ENCODE measurements at places on chromosomes 2 and 18.

GRCh38 chr2:105297216-105297615 lies 32.3 kb downstream of the TGFBRAP1 start:
- DNase-seq, result no peak

DNA sequence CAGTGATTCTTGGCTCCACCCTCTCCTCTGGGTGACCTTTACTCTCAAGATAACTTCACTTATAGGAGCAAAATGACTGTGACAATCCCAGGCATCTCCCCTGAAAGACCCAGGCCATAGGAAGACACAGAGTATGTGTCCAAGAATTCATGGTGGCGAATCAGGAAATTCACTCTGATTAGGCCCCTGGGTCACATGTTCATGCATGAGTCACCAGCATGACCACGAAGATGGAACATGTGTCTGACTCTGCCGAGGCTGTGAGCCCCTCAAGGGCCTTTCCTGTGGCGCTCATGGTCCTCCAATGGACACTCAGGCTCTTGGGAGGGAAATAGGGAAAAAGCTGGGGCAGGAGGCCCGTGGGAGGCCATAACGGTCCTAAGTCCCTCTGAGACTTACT lies 74.0 kb upstream of the TEX51 start:
- no peak for DNase-seq

GRCh38 chr2:46364797-46365457 lies 67.7 kb downstream of the EPAS1 start:
- DNase-seq, result peak; percentile 57

- no peak for DNase-seq
Observed at GRCh38 chr2:145166731-145167302, 646.9 kb upstream of the ZEB2 start.

GRCh38 chr2:183024339-183025095 lies 13.7 kb downstream of the NCKAP1 start:
- DNase-seq, result no peak

DNA sequence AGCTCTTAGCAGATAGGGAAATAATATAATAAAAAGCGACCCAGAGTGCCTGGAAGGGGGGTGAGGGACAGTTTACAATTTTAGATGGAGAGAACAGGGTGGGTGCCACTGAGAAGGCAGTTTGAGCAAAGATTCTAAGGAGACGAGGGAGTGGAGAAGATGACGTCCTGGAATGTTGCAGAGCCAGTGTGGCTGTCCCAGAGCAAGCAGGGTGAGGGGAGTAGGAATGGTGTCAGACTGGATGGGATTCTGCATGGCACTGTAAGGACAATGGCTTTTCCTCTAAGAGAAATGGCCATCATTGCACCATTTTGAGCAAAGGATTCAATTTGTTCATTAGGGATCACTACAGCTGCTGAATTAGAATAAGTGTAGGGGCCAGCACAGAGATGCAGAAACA lies 73.1 kb downstream of the FAM124B start:
- no peak for DNase-seq

DNA sequence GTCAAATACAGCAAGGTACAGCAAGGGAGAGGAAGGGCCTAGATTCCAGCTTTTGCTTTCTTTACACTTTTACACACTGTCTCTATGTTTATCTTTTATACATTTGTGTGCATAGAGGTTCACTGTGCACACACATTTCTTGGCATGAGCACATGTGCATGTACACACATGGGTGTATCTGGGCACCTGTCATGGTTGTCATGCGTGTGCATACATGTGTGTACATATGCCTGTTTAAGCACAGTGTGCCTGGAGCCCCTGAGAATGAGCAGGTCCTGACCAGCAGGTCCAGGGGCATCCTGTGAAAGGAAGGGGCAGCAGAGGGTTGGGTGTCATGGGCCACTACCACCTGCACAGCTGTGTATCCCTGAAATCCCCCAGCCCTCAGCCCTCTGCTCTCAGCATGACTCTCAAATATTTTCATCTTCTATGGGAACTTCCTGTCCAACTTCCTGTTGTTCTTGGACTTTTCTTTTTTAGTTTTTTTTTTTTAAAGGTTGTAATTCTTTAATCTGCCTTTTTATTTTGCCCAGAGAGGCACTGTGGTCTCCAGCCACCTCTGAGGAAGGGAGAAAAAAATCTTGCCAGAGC lies 97.0 kb upstream of the EPAS1 start:
- no peak for DNase-seq

DNA sequence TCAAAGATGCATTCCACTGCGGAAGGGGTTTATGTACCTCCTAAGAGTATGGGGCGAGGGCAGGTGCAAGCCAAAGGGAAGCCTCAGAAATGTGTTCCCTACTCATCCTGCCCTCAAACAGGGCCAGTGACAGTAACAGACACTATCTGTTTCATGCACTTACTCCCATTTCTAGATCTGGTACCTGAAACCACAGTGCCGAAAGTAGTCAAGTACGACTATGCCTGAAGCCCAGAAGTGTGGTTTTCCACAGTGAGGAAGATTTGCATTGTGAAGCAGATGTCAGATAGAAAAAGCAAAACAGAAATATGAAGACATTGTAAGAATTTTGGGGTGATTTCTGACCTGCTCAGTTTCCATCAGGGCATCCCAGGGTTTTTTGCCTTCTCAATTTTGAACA lies 748.7 kb downstream of the RNF144A start:
- DNase-seq, result no peak

- no peak for DNase-seq
Observed at GRCh38 chr2:7043690-7044089, 126.5 kb downstream of the RNF144A start.

GRCh38 chr2:32838418-32838817 lies 108.3 kb upstream of the LTBP1 start:
- no peak for DNase-seq

DNA sequence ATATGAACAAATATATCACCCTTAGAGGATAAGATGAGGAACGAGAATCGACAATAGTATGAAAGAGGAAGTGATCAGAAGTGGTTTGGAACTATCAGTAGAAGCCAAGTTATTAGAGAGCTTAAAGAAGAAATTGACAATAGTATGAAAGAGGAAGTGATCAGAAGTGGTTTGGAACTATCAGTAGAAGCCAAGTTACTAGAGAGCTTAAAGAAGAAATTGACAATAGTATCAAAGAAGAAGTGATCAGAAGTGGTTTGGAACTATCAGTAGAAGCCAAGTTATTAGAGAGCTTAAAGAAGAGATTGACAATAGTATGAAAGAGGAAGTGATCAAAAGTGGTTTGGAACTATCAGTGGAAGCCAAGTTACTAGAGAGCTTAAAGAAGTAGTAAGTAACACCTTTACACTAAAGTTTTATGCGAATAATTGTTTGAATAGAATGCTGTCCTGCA lies 175.5 kb downstream of the ZNF407 start:
- no peak for DNase-seq

- DNase-seq, result no peak
Observed at GRCh38 chr2:46320141-46320567, 22.9 kb downstream of the EPAS1 start.

DNA sequence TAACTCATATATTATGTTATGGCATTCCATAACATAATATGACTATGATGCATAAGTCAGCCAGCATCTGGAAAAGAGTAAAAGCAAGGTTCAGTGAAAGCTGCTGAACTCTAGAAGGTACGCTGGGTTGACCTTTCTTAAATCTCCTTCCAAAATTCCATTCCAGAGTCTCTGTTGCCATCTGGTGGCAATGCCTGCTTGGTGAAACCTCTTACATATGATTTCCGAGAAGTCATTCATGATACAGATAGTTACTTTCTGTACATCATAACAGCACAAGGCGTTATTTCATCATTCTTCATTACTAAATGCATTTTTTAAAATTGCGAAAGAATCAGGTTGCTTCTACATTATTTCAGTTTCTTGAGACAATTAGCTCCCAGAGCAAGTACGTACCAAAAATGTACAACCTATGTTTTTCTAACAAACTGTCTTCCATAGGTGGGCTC lies 7.0 kb upstream of the EPG5 start:
- peak; percentile 45 for DNase-seq

DNA sequence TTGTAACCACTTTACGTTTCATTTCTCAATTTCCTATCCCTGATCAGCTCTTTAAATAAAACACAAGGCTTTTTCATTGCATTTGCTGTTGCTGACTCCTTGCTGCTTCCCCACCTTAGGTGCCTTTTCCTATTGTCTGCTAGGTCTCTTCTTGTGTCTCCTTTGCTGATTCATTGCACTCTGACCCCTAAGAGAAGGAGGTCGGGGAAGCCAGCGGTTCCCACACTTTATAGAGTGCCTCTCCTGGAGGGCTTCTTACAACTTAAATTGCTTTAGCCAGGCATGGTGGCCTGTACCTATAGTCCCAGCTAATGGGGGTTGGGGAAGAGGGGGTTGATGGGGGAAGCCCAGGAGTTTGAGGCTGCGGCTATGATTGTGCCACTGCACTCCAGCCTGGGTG lies 495.0 kb downstream of the DLGAP1 start:
- no peak for DNase-seq

DNA sequence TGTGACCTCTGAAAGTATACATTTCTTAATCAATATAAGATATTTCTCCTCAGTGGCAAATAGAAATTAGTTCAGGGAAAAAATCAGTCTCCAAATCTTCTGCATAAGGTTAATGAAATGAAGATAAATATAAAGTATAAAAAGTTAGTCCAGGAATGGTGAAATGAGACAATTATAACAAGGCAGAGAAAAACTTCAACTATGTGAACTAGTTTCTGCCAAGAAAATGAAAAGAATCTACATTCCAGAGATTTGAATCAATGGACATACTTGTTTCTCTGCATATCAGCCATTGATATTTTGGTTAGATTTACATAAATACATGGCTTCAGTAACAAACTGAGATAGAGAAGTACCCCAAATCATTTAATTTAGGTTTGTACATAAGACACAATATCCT lies 249.0 kb downstream of the EXOC6B start:
- no peak for DNase-seq

DNA sequence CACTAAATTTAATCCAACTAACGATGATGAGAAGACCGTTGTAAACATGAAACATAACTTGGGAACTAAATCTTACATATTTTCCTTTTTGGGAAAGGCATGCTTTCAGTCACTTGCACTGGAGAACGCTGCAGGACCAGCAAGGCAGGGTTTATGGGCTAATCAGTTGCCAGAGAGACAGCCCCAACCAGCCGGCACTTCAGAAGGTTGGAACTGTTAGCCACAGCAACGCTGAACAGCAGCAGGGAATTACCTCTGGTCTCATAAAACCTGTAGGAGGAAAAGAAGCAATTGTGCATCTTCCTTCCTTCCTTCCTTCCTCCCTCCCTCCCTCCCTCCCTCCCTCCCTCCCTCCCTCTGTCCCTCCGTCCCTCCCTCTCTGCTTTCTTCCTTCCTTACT lies 33.9 kb upstream of the SIX2 start:
- DNase-seq, result no peak

DNA sequence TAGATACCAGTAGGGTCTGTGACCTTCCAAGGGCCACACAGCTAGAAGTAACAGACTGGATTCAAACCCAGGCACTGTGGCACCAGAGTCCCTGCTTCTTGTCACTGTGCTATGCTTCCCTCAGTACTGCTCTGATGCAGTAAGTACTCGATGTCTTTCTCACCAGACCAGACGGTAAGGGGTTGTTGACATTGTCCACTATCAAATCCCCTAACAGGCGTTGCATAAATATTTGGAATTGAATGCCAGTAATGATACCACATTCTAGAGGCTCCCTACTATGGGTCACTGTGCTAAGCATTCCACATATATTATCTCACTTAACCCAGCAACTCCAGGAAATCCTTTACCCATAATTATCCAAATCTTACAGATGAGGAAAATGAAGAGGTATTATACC lies 223.1 kb downstream of the C1D start:
- peak; percentile 6 for DNase-seq

DNA sequence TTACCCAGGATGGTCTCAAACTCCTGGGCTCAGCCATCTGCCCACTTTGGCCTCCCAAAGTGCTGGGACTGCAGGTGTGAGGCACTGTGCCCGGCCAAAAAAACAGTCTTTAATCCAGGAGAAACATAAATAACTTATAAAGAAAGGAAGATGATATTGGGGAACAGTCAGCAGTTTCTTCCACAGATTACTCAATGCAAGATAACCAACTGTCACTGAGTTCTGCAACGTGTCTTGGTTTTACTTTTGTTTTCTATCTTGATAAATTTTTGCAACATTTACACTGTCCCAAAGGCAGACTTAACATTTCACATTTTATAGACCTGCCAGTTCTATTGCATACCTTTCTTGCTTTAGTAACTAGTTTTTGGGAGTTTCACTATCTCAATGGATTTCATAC lies 71.1 kb downstream of the ANKRD44 start:
- DNase-seq, result no peak

DNA sequence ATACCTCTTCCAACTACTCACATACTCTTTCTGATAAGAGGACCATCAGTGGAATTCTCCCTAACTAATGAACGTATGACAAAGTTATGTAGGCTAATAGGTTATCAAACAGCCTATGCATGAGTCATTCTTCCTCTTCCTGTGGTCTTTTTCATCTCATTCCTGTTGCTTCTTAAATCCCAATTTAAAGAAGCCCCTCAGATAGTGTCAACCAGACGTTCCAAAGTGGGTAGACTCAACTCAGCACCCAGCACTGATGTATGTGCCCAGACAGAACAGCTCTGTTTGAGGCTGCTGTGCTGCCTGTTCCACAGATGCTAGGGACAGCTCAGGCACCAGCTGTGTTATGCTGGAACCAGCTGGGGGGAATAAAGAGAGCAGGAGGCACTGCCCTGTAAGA lies 52.6 kb downstream of the CXCR4 start:
- DNase-seq, result no peak

DNA sequence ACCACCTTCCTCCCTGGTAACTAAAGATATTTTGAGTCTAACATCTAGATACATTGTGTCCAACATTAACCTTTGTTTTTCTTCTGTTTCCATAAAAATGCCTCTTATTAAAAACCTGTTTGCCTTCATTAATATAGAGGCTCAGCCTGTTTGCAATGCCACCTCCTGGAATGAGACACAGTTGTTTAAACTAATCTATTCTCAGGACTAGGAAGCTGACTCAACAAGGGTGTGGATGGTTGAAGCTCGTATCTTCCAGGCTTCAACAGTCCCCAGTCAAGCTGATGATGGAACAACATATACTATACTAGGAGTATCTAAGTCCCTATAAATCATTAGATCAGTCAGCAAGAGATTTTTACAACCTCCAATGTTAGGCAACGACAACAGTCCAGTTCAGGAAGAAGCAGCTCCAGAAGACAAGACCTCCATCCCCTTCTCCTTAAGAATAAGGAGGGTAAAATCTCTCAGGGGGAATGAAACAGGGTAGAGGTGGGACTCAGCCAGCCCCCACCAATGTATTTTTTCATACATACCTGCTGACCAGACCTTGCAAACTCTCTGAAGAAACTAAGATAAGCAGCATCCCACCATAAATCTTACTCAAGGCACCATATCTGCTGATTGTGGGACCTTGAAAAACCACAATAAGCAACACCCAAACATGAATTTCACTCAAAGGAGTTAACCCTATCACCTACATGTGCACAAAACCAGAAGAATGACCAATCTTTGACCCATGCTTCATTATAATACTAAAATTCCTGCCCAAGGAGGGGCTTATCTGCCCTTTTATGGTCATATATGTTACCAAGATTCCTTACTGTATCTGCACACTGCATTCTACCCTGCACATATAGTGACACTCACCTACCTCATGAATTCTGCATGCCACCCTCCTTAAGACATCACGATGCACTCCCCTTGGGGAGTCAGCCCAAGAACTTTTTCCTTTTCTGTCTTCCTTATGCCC lies 21.4 kb downstream of the ZNF24 start:
- no peak for DNase-seq

- no peak for DNase-seq
Observed at GRCh38 chr18:78352910-78353309, 626.7 kb upstream of the SALL3 start.
